GM04503 (cell line): ENCODE measurements at places on chromosomes 7 and 10.

DNA sequence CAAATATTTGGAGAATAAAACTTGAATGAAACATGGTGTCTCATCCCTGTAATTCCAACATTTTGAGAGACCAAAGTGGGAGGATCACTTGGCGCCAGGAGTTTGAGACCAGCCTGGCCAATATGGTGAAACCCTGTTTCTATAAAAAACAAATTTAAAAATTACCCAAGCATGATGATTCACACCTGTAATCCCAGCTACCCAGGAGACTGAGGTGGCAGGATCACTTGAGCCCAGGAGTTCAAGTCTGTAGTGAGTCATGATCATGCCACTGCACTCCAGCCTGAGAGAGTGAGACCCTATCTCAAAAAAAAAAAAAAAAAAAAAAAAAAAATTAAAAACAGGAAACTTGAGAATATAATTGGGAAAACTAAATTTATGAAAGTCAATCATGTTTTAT lies 481.1 kb downstream of the SEMA3D start:
- DNase-seq = no peak

DNA sequence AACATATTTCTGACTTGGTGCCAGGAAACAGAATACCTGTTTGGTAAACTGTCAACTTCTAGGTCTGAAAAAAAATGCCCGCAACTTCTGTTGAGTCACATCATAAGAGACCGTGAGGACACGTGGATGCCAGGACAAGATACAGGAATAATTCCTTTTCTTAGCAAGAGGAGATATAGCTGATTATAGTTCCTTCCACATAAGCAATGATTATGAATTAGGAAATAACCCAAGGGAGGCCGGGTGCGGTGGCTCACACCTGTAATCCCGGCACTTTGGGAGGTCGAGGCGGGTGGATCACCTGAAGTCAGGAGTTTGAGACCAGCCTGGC lies 75.2 kb downstream of the CDC123 start:
- DNase-seq = no peak

GRCh38 chr10:132420981-132421846 lies 24.2 kb downstream of the PWWP2B start:
- DNase-seq = no peak

- no peak for DNase-seq
Measured at GRCh38 chr10:114060456-114060855, 16.8 kb downstream of the ADRB1 start.

- peak; percentile 27 for DNase-seq
Measured at GRCh38 chr7:41824284-41824683, 121.4 kb upstream of the INHBA start.

GRCh38 chr10:87622314-87623004 lies 37.2 kb upstream of the PAPSS2 start:
- no peak for DNase-seq

DNA sequence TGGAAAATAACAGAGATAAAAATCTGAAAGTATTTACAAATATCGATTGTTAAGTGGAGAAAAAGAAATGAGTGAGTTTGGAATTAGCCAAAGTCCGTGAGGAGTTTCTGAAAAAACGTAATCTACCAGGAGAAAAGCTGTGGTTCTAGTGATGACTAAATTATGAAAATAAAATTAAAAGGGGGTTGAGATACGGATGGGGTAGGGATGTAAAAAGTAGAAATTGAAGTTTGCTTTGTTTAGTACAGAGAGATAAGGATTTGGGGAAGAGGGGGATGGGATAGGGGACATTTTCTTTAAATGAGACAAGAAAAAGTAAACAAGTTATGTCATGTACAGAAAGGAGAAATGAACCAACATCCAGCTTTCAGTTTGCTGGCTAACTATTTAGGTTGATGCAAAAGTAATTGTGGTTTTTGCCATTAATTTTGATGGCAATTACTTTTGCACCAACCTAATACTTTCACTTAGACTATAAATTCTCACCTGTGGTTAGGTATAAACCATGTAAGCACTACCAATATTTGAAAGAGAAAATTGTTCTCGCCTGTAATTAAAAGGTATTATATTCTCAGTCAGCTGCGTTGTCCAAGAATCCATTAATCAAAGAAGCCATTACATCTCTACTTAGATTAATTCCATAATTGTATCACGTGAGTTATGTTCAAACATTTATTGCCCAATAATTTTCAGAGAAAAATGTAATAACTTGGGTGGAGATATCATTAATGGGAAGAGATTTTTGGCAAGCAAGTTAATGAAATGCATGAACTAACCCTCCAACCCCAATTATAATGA lies 143.0 kb upstream of the NRP1 start:
- no peak for DNase-seq

- no peak for DNase-seq
Measured at GRCh38 chr7:10439027-10439426, 534.6 kb upstream of the PHF14 start.

DNA sequence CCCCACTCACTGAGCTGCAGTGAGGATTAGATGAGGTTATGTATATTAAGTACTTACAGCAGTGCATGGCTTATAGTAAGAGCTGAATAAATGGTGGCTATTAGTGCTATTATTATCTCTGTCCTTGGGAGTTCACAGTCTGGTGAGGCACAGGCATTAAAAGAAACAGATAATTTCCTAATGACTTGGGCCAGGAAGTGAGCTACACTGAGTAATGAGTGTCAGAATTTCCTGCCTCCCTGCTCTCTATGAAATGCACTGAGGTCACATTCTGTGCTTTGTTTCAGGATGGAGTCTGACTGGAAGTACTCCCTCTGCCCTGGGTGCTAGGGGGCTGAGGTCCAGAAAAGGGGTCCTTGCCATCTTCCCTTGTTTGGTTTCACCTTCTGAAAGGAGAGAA lies 48.7 kb upstream of the LOXL4 start:
- DNase-seq = no peak

GRCh38 chr10:70376436-70377378 lies 5.7 kb downstream of the LRRC20 start:
- DNase-seq = no peak

GRCh38 chr10:35201234-35201633 lies 74.6 kb downstream of the CREM start:
- DNase-seq = no peak

DNA sequence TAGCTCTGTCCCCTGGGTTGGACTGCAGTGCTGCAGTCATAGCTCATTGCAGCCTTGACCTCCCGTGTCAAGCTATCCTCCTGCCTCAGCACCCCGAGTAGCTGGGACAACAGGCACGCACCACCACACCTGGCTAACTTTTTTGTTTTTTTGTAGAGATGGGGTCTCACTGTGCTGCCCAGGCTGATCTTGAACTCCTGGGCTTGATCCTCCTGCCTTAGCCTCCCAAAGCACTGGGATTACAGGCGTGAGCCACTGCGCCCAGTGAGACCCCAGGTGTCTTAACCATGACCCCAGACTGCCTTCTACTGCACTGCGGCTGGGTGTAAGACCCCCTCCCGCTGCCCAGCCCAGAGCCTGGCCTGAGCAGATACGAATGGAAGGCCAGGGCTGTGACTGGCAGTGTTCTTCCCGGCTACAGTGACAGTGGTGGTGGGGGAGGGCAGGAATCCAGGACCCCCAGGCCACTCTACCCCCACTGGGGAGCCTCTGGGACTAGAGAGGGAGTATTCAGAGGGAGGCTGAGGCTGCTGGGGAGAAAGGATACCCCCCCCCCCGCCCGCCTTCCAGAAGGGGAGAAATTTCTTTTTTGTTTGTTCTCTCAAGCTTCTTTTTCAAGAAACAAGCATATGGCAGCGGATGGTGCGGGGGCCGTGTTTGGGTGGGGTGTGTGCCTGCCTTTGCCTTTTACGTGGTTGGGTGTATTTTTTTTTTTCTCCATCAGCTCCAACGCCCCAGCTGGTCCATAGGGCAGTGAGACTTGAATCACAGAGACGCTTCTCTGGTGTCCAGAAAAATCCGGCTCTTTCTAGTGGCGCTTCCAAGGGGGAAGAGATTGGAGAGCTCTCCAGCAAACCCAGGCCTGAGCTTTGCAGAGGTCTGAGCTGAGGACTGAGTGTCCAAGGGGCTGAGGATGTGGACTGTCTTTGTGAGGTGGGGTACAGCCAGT lies 36.6 kb downstream of the GTF2IRD1 start:
- no peak for DNase-seq

DNA sequence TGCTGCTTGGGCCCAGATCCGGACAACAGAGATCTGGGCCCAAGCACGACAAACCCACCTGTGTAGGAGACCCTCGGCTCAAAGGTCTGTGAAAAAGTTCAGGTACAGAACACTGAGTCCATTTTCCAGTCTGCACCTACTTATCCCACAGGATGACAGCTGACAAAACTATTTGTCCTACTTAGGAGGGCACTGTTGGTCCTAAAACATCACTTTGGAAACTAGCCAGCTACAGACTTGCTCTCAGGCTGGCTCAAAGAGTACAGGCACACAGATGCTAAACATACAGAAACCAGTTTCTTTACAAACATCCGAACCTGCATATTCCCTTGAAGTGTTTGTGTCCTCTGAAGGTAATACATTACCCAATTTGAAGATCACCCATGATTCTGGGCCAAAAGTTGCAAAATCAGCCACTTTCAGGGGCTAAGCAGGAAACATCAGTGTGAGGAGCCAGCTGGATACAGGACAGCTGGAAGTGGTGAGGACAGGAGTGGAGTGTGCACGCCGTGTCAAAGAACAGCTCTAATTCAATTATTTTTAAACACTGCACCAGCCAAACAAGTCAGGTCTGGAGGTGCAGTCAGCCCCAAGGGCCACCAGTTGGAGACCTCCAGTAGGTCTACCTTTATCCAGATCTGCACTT lies 88.5 kb downstream of the NOC3L start:
- no peak for DNase-seq
